ENCODE measurements at places on chromosomes 6 and 20. TPM values are rescaled to one million over a fixed set of nuclear protein-coding genes. Genes with fewer than 3 reads are reported as not detected.

GRCh38 chr20:38423541-38423940 is 11.6 kb downstream of the SNHG17 start:
- H3K27ac ChIP-seq: no peak overlapping the region
- no peak for DNase-seq
- H3K27me3 ChIP-seq: no peaks in the 10 kb centered on the region

SYNE1 gene
- 196 TPM for total RNA-seq

SCRT2 gene
- not detected for total RNA-seq

DNA sequence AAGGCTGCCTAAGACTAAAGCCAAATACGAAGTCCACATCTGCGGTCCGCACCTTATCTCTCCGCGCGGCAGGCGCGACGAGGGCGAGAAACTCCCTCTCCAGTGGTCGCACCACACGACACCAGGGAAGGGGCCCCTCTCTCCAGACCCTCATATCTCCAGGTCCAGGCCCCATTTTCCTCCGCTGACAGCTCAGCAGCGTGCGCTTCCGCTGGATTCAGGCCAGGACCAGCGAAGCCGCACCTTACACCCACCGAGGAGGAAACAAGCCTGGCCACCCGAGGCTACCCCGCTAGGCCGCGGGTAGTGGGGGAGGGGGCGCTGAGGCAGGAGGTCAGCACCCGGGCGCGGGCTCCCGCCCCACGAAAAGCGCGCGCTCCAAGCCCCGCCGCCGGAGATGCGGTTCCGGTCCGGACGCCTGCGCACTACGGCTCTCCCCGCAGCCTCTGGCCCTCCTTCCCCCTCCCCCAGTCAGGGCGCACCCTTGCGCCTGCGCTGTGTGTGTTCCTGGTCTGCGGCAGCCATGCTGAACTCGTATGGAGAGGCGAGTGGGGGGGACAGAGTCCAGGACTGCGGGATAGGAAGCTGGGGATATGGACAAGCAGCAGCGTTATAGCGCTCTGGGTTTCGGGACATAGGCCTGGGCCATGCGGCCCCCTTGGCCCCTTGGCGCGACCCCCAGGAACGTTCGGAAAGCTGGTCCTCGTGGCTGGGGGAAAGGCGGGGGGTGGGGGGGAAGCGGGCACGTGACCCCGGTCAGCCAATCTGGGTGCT is at the start of gene BRD2:
Gene BRD2, plus strand, starts transcription at position 502 of the 774 bp plus-strand sequence. CDS start 4,305 bp downstream, outside the sequence.
- peak within 1 kb of the TSS; percentile 100 for H3K27ac ChIP-seq
- H3K4me1 ChIP-seq: peaks cover 21% of the 10 kb centered on the region
- H3K27me3 ChIP-seq: no peaks in the 10 kb centered on the region
- peak; percentile 99 for DNase-seq

DNA sequence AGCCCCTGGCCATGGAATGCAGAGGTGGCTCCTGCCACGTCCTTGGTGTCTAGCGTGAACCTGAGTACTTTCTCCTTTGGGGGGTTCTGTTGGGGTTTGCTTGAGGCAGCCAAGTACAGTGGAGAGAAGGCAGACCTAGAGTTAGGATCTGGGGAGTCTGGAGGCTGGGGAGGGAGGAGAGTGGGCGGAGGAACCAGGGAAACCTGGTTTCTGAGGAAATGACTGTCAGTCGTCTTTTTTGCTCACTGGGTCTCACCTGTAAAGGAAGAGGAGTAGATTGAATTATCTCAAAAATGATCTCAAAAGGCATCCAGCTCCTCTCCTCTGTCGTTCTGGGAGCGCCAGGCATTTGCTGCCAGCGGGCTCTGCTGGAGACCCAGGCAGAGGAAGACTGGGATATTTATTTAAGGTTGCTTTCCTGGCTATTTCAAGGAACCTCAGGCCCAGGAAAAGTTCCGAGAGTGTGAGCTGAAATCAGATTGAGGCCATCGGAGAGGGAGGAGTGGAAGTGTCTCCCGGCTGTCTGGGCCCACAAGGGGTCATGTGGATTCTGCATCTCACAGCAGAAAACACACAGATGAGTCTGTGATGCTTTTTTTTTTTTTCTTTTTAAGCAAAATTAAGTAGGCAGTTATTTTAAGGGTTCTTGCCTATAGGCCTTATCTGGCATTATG is 16.1 kb downstream of the EPB41L1 start:
- no peak for DNase-seq
- no peaks in the 10 kb centered on the region for H3K36me3 ChIP-seq
- H3K4me3 ChIP-seq: no peak overlapping the region
- peaks cover 9% of the 10 kb centered on the region for H3K4me1 ChIP-seq
- no peak overlapping the region for H3K27ac ChIP-seq
- H3K27me3 ChIP-seq: no peaks in the 10 kb centered on the region

All from esophagus muscularis mucosa (tissue), 4 donors.